Osteoblast (primary cell): ENCODE measurements at places on chromosomes 6 and 20. TPM values are rescaled to one million over a fixed set of nuclear protein-coding genes. Genes with fewer than 3 reads are reported as not detected.

Gene WFDC5
- total RNA-seq = not detected in 2 replicates

DNA sequence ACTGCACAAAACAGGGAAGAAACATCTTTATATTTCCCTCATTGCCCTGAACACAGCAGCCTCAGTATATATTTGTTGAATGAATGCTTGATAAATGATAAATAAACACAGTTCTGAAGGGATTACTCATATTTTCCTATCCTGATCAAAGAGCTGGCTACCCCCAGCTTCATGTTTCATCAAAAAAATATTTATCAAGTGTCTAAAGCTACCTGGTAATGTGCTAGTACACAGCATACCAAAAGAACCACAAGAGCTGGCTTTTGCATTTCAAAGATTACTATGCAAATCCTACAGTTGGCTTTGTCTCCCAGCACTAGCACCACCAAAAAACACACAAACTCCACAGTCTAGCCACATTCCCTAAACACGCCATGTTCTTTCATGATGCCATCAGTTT, 130.0 kb downstream of the BTBD9 start:
- peaks cover 15% of the 10 kb centered on the region for H3K4me1 ChIP-seq
- DNase-seq = no peak
- H3K27me3 ChIP-seq = no peaks in the 10 kb centered on the region
- no peaks in the 10 kb centered on the region for H3K36me3 ChIP-seq
- peak overlapping the region; percentile 40 for H3K27ac ChIP-seq
- no peak overlapping the region for H3K4me3 ChIP-seq

GRCh38 chr6:69994251-69994650, 127.9 kb downstream of the COL19A1 start:
- H3K27me3 ChIP-seq = no peaks in the 10 kb centered on the region
- DNase-seq = no peak
- H3K27ac ChIP-seq = no peak overlapping the region
- H3K36me3 ChIP-seq = no peaks in the 10 kb centered on the region
- no peak overlapping the region for H3K4me3 ChIP-seq

DNA sequence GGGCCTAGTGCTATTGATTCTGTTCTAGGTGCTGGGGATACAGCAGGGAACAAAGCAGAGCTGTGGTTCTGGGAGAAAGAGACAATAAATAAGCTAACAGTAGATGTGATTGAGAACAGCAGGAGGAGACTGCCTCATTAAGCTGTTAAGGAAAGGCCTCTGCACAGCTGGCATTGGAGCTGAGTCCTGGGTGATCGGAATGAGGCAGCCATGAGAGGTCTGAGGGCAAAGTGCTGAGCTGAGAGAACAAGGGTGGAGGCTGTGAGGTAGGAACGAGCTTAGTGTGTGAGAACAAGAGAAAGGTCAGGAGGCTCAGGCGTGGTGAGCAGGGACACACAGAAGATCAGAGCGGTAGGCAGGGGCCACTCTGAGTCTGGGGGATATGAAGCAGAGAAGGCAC, 18.3 kb downstream of the DDX27 start:
- no peak for DNase-seq
- no peak overlapping the region for H3K4me3 ChIP-seq
- H3K27ac ChIP-seq = no peak overlapping the region

GRCh38 chr20:58449681-58450221, 60.7 kb downstream of the VAPB start:
- H3K4me1 ChIP-seq = no peaks in the 10 kb centered on the region
- DNase-seq = no peak
- H3K27ac ChIP-seq = no peak overlapping the region
- no peak overlapping the region for H3K4me3 ChIP-seq

Gene DPPA5
- not detected in 2 replicates for total RNA-seq

Gene SAMD3
- total RNA-seq = 0.72 and 3.5 TPM in 2 replicates

GRCh38 chr6:2435323-2435722, 189.9 kb upstream of the GMDS start:
- DNase-seq = no peak
- no peak overlapping the region for H3K4me3 ChIP-seq
- H3K36me3 ChIP-seq = no peaks in the 10 kb centered on the region
- H3K4me1 ChIP-seq = peaks cover 14% of the 10 kb centered on the region
- no peak overlapping the region for H3K27ac ChIP-seq

DNA sequence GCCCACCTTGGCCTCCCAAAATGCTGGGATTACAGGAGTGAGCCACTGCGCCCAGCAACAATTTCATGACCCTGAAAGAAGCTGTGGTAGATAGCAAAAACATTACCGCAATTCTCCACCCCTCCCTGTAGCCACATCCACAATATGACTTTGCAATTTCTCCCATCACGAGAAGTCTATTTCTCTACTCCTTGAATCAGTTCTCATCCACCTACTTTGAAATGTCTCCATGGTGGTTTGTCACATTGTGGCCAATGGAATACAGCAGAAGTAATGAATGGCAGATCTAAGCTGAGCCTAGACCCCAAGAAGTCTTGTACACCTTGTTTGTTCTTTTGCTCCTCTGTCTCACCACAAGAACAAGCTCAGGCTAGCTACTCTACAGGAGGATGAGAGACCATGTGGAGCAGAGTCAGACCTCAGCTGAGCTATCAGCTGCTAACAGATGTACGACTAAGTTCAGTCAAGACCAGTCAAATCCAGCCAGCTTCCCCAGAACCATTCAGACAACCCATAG, 6.3 kb downstream of the OXT start:
- no peaks in the 10 kb centered on the region for H3K36me3 ChIP-seq
- H3K4me1 ChIP-seq = peaks cover 10% of the 10 kb centered on the region
- peaks cover 23% of the 10 kb centered on the region for H3K27me3 ChIP-seq
- no peak overlapping the region for H3K4me3 ChIP-seq
- no peak for DNase-seq

- H3K36me3 ChIP-seq = no peaks in the 10 kb centered on the region
- DNase-seq = peak; percentile 25
- H3K4me1 ChIP-seq = no peaks in the 10 kb centered on the region
- H3K4me3 ChIP-seq = no peak overlapping the region
Observed at GRCh38 chr6:76451926-76452709, 379.7 kb upstream of the IMPG1 start.

Gene DNMT3B
- total RNA-seq = 2.4 and 2.5 TPM in 2 replicates

GRCh38 chr6:36610041-36610955, 16.1 kb downstream of the SRSF3 start:
- H3K27ac ChIP-seq = peak overlapping the region; percentile 11
- peak; percentile 10 for DNase-seq
- H3K36me3 ChIP-seq = peaks cover 58% of the 10 kb centered on the region
- H3K4me1 ChIP-seq = peaks cover 14% of the 10 kb centered on the region
- no peak overlapping the region for H3K4me3 ChIP-seq

DNA sequence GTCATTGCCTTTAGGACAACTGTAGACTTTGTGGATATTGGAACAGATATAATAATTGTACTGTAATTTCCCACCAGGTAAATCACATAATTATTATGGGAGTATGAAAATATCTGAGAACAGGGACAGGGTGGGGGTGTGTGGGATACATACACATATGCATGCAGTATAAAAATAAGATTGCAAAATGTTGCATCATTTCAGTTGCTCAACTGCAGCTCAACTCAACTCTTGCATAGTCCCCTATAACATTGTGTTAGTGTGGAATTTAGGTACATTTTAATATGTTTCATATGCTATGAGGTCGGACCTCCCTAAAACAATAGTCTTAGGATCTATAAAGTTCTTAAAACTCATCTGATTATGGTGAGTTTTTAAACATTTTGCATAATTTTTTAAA, 275.0 kb upstream of the FLRT3 start:
- H3K27me3 ChIP-seq = no peaks in the 10 kb centered on the region
- no peak overlapping the region for H3K27ac ChIP-seq
- no peaks in the 10 kb centered on the region for H3K36me3 ChIP-seq
- no peaks in the 10 kb centered on the region for H3K4me1 ChIP-seq
- H3K4me3 ChIP-seq = no peak overlapping the region

Gene POM121L2
- total RNA-seq = under 0.01 TPM in 1 of 2 replicates, not detected in the other
